ENCODE measurements at places on chromosomes 13 and 19.

DNA sequence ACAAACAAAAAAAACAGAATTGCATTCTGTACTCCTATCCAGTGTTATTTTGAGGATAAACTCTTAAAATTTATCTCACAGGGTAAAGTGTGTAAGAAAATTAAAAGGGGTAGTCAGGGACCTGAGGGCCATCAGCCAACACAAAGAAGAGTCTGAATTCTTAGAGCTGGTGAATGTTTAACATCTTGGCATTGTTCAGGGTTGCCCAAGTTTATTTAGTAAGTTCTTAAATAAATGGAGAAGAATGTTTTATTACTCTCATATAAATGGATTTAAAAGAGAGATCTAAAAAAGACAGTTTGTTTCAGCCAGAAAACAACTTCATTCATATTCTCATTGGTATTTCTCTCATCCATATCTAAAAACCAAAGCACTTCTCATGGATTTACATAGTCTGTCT, 171.7 kb downstream of the LACC1 start:
- DNase-seq: no peak

GRCh38 chr13:100532090-100532766, 56.4 kb downstream of the GGACT start:
- DNase-seq: no peak

DNA sequence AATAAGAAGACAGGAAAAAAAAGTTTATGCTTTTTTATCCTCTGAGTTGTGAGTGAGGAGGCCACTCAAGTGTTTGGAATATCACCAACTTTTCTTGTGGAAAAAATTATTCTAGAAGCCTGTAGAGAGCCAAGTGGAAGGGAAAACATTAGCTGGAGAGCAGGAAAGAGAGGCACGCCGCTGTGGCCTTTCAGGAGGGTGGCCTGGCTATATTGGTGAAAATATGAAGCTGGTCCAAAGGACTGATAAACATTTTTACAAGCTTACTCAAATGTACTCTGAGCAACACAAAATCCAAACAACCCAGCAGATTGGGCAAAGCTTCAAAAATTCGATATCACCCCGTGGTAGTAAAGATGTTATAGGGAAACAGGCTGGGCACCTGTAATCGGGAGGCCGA, 2.3 kb upstream of the EIF3G start:
- DNase-seq: no peak

GRCh38 chr19:11982526-11982925, 17.7 kb downstream of the ZNF763 start:
- no peak for DNase-seq

DNA sequence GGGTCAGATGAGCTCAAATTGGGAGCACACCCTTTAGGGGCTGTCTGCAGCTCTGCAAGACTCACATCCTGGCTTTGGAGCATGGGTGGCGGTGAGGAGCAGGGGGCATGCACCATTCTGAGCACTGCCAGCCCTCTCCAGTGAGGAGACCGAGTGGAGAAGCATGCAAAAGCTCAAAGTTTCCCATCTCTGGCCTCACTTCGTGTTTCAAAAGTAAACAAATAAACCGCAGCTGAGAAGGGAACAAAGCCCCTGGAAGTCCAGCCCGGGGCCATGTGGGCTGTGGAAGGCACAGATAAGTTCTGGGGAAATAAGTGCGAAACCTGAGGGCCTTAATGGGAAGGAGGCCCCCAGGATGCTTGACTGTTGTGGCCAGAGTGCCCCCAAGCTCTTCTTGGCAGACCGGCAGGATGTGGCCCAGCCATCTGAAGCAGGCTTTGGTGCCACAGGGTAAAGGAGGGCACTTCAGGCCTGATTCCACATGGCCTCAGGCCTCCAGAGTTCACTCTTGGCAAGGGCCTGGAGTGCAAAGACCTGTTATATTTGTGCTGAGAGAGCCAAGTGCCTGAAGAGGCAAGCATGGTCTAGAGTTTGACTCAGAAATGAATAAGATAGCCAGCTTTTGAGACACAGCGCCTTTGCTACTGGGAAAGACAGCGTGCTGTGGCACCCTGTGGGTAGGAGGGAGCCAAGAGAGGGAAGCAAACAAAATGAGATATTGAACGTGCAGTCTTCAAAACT, 1.2 kb downstream of the MEDAG start:
- no peak for DNase-seq

DNA sequence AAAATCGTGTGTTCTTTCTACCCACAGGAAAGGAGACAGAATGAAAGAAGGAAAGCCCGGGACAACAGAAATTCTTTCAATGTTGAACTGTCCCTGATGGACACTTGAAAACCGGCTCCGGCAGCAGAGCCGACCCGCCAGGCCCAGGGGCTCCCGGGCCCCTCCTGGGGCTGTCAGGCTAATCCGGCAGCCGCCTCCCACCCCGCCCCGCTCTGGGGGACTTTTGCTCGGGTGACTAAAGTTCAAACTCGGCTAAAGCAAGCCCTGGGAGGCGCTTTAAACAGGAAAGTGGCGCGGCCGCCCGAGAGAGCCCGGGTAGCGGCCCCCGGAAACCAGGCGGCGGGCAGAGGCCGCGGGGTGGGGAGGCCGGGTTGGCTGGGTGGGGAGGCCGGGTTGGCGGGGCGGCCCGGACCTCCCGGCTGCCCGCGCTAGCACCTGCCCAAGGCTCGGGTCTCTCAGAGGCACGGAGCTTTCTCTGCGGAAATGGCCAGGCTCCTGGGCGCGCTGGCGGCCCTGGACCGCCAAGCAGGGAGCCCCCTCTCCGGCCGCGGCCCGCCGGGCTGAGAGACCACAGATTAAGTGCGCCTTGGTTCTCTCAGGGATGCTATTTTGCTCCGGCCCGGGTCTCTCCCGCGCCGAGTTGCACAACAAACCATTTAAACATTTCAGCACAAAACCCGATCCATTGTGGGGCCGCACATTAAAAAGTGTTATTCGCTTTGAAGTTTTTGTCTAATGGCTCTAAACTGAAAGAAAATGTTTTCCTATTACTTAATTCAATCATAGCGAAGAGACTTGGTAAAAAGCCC, 2.6 kb upstream of the GSX1 start:
- DNase-seq: no peak

- no peak for DNase-seq
These were observed 2.9 kb downstream of the TGFB1 start for GRCh38 chr19:41350735-41351338.

DNA sequence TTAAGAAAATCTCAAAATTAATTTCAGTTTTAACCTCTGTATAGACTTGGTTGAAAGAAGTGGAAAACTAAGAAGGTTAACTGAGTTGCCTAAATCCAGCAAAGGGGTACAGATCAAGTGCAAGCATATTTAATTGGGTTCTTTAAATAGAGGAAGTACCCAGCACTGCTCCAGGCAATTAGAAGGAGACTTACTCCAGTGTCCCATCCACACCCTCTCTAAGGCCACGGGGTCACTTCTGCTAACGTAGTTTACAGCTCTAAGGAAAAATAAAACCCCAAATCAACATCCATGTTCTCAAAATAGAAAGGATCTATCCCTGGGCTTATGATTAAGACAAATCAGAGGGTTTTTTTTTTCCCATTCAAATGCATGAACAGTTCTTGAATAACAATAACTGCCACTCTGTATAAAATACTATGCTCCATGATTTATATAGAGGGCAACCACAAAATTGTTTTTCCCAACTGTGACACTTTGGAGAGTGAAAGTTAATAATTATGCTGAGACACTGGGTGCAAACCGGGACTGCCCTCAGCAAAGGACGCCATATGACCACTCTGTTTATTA, 4.6 kb downstream of the FRY start:
- DNase-seq: no peak
